Mesothelial cell of epicardium (in vitro differentiated cells): ENCODE measurements at places on chromosomes 2 and 18.

DNA sequence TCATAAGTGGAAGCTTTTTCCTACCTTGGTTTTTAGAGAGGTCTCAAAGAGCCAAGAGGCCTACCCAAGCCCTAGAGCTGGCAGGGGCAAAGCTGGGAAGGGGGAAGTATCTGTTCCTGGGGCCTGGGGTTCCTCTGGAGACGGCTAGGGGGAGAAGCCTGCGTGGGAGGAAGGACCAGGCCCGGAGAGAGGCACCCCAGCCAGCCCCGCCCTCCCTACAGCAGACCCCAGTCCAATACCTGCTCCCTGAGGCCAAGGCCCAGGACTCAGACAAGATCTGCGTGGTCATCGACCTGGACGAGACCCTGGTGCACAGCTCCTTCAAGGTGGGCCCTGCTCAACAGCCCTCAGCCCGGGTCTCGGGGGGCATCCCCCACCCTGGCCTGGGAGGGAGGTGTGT is 2.2 kb downstream of the CTDSP1 start:
- H3K27ac ChIP-seq, result peak overlapping the region; percentile 30
- peaks cover 37% of the 10 kb centered on the region for H3K4me1 ChIP-seq
- H3K4me3 ChIP-seq, result peak overlapping the region; percentile 94
- H3K36me3 ChIP-seq, result peaks cover 12% of the 10 kb centered on the region
- DNase-seq, result no peak
- no peaks in the 10 kb centered on the region for H3K27me3 ChIP-seq

GRCh38 chr2:143282684-143283083 is 153.5 kb downstream of the ARHGAP15 start:
- H3K27ac ChIP-seq, result no peak overlapping the region
- no peaks in the 10 kb centered on the region for H3K36me3 ChIP-seq
- H3K27me3 ChIP-seq, result no peaks in the 10 kb centered on the region
- H3K4me3 ChIP-seq, result no peak overlapping the region
- H3K4me1 ChIP-seq, result no peaks in the 10 kb centered on the region

DNA sequence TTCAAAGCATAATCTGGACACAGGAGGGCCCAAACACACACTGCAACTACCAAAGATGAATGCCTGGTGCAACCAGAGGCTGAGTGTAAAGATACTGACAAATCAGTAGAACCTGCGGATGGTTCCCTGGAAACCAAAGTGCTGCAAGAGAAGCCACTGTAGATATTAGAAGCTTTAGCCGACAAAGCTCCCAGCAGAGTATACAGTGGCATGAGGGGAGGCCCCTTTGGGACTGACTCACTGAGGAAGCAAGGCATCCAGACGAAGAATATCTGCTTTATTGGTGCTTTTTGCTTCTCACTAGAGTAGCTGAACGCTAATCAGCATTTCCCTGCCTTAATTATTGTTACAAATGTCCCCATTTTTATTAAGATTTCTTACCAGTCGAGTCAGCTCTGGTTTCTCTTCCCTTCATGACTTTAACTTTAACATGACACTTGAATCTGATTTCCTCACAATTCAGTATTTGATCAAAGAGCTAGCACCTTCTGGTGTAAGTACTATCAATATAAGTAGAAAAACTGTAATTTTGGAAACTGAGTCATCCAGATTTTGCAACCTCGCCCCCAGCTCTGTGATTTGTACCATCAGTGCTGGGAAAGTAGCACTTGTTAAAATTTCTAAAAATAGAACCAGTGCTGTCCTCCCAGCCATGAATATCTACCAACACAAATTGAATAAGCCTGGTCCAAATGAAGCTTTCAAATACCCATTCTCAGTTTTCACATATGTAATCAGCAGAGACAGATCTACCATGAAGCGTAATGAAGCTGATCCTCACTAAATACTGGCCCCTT is 34.2 kb downstream of the FIGN start:
- no peak for DNase-seq
- H3K27ac ChIP-seq, result no peak overlapping the region
- H3K4me1 ChIP-seq, result peaks cover 50% of the 10 kb centered on the region

DNA sequence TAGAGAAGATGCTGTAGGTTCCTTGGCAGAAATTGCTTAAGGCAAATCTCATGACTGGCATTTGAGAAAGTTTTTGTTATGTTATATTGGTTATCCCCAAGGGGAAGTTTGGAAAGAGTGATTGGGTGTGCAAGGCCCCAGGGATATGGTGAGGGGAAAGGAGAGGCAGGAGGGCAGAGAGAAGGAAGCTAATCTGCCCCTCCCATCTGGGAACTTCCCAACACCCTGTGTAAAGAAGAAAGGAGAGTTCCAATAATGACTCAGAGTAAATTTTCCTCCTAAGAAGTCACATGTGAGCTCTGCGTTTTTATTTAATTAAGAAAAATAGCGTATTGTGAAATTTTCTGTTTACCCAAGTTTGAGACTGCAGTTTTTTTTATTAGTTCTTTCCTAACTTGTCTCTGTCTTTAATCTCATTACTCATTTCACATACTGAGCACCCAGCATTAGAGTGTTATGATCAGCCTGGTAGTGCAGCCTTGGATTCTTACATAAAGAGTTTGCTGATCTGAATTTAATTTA is 3.1 kb upstream of the KYNU start:
- H3K27ac ChIP-seq, result peak overlapping the region; percentile 49
- H3K36me3 ChIP-seq, result no peaks in the 10 kb centered on the region
- no peaks in the 10 kb centered on the region for H3K27me3 ChIP-seq
- H3K4me3 ChIP-seq, result no peak overlapping the region
- DNase-seq, result no peak

DNA sequence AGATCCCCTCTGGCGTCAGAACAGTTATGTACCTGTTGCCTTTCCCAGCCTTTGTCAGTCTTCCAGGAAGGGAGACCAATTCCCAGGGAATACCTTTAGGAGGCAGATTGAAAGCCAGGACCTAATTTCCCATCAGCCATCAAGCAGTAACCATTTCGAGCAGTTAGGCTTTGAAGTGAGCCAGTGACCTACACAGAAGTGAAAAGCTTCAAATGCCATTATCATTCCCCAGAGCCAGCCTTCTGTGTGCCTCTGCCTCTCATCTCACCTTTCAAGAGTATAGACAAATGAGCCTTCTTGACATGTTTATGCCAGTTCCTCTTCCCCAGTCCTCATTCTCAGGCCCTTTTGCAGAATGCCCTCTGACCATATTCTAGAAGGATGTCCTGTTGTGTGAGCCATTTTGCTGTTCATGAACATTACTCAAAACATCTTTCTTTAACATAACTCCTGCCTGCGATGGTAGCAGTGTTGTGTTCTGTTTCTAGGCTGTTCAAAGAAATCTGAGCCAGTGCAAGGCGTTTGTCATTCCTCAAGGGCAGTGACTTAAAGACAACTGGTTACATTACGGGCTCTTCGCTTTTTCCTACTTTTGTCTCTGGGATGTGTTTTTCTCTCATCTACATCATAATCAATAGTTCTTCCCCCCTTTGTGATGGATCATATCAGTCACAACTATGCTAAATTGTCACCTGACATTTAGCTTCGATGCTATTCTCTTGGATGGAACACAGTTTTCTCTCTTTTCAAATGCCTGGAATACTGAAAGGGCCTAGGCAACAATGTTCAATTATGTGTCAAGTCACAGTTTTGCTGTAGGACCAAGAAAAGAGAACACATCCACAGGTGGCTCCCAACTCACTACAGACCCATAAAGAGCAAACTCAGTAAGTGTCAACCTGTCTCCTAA is 138.6 kb downstream of the ALK start:
- H3K4me3 ChIP-seq, result no peak overlapping the region
- H3K27ac ChIP-seq, result no peak overlapping the region
- peaks cover 5% of the 10 kb centered on the region for H3K27me3 ChIP-seq
- H3K4me1 ChIP-seq, result peaks cover 2% of the 10 kb centered on the region

DNA sequence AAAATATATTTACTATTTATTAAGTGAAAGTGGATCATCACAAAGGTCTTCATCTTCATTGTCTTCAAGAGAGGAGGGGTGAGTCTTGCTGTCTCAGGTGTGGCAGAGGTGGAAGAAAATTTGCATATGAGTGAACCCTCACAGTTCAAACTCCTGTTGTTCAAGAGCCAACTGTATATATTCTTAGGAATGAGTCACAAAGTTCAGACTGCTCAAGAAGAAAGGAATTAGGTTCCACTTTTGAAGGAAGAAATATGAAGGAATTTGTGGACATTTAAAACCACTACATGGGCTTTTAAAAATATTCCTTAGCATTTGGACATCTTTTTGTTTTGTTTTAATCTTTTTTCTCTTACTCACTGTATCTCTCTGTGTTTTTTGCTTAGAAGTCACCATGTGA is 212.6 kb downstream of the INSIG2 start:
- H3K4me3 ChIP-seq, result no peak overlapping the region
- DNase-seq, result no peak
- H3K27ac ChIP-seq, result no peak overlapping the region
- peaks cover 12% of the 10 kb centered on the region for H3K27me3 ChIP-seq
- no peaks in the 10 kb centered on the region for H3K36me3 ChIP-seq

- peak overlapping the region; percentile 82 for H3K4me3 ChIP-seq
- no peaks in the 10 kb centered on the region for H3K36me3 ChIP-seq
- peaks cover 55% of the 10 kb centered on the region for H3K4me1 ChIP-seq
- H3K27me3 ChIP-seq, result peaks cover 20% of the 10 kb centered on the region
- peak overlapping the region; percentile 76 for H3K27ac ChIP-seq
These were observed 18.1 kb downstream of the GPC1 start for GRCh38 chr2:240453461-240454105.

DNA sequence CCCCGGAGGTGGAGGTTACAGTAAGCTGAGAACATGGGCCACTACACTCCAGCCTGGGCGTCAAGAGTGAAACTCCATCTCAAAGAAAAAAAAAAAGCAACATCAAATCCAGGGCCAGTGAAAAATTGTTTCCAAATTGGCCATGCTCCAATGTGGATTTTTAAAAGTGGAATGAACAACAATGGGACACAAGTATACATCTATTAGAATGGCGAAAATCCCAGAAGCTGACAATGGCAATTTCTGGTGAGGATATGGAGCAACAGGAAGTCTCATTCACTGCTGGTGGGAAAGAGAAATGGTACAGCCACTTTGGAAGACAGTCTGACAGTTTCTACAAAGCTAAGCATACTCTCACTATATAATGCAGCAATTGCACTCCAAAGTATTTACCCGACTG is 161.4 kb downstream of the UXS1 start:
- no peak overlapping the region for H3K4me3 ChIP-seq
- H3K27me3 ChIP-seq, result no peaks in the 10 kb centered on the region
- H3K4me1 ChIP-seq, result peaks cover 13% of the 10 kb centered on the region
- H3K27ac ChIP-seq, result no peak overlapping the region

DNA sequence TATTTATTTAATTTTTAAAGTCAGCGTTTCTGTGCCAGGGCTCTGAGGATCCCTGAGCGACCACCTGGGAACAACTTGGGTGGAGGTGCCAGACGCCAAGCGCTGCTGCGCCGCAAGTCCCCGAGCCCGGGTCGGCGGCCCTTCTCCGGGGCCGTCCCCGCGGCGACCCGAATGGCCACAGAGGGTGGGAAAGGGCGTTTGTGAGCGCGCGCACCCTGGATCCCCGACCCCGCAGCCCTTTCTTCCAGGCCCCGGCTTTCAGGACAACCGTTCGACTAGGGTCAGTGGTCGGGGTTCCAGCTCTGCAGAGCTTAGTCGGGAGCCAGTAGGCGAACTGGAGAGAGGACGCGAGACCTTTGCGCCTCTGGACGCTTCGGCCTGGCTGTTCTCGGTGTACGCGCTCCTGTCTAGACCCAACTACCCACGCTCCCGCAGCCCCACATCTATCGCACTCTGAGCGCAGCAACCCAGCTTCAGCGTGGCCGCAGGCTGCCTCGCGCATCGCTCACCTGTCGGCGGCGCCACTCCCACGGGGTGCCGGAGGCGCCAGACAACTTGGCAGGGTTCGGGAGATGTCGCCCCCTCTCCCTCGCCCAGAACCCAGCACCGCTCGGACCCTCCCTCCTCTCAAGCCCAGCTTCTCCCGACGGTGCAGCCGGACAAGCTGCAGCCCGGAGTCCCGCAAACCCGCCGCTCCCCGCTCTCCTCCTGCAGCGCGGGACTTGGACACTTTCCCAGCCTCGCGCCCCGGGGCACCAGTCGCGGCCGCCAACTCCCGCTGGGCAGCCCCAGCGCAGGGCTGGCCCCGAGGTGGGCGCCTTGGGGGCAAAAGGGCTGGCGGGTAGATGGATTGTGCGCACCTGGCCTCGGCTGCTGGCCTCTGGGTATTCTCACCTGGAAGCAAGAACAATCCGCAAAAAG is 758 bp downstream of the LYPD1 start:
- peaks cover 29% of the 10 kb centered on the region for H3K4me1 ChIP-seq
- DNase-seq, result peak; percentile 45
- H3K36me3 ChIP-seq, result peaks cover 1% of the 10 kb centered on the region
- H3K27me3 ChIP-seq, result peaks cover 83% of the 10 kb centered on the region
- no peak overlapping the region for H3K27ac ChIP-seq

DNA sequence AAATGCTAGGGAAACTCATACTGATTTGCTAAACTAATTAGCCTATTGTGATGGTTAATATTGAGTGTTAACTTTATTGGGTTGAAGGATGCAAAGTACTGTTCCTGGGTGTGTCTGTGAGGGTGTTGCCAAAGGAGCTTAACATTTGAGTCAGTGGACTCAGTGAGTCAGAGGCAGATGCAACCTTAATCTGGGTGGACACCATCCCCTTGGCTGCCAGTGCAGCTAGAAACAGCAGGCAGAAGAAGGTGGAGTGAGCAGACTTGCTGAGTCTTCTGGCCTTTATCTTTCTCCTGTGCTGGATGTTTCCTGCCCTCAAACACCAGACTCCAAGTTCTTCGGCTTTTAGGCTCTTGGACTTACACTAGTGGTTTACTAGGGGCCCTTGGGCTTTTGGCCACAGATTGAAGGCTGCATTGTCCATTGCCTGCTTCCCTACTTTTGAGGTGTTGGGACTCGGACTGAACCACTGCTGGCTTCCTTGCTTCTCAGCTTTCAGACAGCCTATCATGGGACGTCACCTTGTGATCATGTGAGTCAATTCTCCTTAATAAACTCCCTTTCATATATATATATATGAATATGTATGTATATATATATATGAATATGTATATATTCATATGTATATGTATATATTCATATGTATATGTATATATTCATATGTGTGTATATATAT is 69.7 kb downstream of the RPRM start:
- no peak for DNase-seq
- no peak overlapping the region for H3K4me3 ChIP-seq
- no peak overlapping the region for H3K27ac ChIP-seq
- H3K27me3 ChIP-seq, result no peaks in the 10 kb centered on the region
- peaks cover 9% of the 10 kb centered on the region for H3K4me1 ChIP-seq

DNA sequence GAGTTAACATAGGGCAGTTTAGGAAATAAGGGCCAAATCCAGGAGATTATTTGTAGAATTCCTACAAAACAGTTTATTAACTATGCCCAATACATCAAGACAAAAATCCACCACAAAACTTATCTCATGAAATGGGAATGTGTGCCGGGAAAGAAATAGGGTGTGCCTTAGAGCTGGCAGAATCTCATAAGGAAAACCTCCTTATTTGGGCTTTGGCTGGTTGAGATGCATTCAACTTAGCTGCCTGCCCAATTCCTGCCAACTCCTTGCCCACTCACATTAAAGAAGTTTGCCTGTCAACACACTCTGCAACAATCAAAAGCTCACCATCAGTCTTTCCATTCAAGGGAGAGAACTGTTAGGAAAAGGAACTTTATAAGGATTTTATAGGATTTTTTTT is 500.6 kb downstream of the SATB2 start:
- H3K4me1 ChIP-seq, result no peaks in the 10 kb centered on the region
- peaks cover 4% of the 10 kb centered on the region for H3K27me3 ChIP-seq
- no peaks in the 10 kb centered on the region for H3K36me3 ChIP-seq
- H3K4me3 ChIP-seq, result no peak overlapping the region
- DNase-seq, result no peak
